ENCODE measurements at places on chromosomes 13 and 19.

DNA sequence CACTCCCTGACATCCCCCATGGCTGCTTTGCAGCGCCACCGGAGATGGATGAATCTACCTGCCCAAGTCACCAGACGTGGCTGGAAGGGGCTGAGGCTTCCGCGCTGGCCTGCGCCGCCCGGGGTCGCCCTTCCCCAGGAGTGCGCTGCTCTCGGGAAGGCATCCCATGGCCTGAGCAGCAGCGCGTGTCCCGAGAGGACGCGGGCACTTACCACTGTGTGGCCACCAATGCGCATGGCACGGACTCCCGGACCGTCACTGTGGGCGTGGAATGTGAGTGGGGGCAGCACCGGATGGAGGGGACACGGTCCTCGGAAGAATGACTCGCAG, 4.6 kb downstream of the ICAM5 start:
- DNase-seq, result no peak

- DNase-seq, result no peak
These were observed 28.7 kb upstream of the MEDAG start for GRCh38 chr13:30877335-30877734.

GRCh38 chr13:76853921-76854608, 32.1 kb downstream of the KCTD12 start:
- DNase-seq, result no peak

DNA sequence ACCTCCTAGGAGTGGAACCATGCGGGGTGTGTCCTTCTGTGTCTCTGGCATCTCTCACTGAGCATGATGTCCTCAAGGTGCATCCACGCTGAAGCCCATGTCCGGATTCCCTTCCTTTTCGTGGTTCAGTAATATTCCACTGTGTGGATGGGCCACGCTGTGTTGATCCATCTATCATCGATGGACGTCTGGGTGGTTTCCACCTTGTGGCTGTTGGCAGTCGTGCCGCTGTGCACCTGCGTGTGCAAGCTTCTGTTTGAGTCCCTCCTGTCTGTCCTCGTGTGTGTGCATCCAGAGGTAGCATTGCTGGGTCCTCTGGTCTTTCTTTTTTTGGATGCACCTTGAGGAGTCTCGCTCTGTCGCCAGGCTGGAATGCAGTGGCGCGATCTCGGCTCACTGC, 11.2 kb upstream of the GNA15 start:
- DNase-seq, result no peak

DNA sequence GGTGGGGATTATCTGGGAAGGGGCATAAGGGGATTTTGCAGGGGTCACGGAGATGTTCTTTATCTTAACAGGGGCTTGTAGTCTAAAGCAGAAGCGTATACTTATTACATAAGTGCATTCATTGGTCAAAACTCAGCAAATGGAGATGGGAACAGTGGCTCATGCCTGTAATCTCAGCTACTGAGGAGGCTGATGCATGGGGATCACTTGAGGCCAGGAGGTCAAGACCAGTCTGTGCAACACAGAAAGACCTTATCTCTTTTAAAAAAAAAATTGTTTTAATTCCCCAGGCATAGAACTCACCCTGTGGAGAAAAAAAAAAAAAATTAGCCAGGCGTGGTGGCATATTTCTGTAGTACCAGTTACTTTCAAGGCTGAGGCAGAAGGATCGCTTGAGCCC, 18.9 kb downstream of the FAM187B start:
- no peak for DNase-seq

GRCh38 chr19:38736413-38737280, 7.6 kb downstream of the CAPN12 start:
- peak; percentile 49 for DNase-seq

DNA sequence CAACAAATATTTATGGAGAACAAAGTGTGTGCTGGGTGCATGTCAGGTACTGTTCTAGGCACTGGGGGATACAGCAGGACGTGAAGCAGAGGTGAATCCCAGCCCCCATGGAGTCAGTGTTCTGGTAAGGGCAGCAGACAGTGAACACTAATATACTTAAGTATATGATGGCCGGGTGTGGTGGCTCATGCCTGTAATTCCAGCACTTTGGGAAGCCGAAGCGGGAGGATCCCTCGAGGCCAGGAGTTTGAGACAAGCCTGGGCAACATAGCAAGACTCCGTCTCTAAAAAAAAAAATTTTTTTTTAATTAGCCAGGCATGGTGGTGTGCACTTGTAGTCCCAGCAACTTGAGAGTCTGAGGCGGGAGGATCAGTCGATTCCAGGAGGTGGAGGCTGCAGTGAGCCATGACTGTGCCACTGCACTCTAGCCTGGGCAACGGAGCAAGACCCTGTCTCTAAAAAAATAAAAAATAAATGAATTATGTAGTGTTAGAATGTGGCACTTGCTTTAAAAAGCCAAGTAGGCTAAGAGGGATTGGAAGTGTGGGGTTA, 22.6 kb downstream of the CHST8 start:
- DNase-seq, result no peak

GRCh38 chr13:21696865-21697448, 26.1 kb downstream of the FGF9 start:
- no peak for DNase-seq

DNA sequence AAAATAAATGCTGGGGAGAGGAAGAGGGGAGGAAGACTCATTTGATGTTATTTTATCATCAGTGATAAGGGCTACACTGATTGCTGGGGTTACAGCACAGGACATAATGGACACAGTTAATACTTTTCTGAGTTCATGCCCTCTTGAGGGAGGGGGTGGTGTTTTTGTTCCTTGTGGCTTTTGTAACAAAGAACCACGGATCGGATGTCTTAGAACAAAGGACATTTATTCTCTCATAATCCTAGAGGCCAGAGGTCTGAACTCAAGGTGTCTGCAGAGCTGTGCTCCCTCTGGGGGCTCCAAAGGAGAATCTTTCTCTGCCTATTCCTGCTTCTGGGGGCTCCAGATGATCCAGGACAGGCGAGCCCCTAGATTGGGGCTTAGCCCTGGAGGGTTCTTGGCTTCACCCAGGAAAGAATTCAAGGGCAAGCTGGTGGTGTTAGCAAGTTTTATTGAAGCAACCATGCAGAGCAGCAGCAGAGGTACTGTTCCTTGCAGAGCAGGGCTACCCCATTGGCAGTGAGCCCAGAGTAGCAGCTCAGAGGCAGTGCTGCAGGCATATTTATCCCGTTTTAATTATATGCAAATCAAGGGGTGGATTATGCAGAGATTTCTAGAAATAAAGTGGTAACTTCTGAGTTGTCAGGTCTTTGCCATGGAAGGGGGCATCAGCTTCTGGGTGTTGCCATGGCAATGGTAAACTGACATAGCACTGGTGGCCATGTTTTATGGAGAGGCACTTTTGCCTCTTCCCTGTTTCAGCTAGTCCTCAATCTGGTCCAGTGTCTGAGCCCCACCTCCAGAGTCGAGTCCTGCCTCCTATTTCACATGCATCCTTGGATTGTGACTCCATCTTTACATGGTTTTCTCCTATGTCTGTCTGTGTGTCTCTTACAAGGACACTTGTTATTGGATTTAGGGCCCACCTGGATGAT, 18.0 kb downstream of the VAV1 start:
- DNase-seq, result no peak

GRCh38 chr19:41299755-41300089, 10.2 kb upstream of the CCDC97 start:
- peak; percentile 38 for DNase-seq

- no peak for DNase-seq
These were observed 63.9 kb upstream of the ARHGEF7 start for GRCh38 chr13:111051041-111051725.

DNA sequence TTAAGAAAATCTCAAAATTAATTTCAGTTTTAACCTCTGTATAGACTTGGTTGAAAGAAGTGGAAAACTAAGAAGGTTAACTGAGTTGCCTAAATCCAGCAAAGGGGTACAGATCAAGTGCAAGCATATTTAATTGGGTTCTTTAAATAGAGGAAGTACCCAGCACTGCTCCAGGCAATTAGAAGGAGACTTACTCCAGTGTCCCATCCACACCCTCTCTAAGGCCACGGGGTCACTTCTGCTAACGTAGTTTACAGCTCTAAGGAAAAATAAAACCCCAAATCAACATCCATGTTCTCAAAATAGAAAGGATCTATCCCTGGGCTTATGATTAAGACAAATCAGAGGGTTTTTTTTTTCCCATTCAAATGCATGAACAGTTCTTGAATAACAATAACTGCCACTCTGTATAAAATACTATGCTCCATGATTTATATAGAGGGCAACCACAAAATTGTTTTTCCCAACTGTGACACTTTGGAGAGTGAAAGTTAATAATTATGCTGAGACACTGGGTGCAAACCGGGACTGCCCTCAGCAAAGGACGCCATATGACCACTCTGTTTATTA, 4.6 kb downstream of the FRY start:
- no peak for DNase-seq

- no peak for DNase-seq
These were observed 15.2 kb downstream of the SIGLEC7 start for GRCh38 chr19:51157265-51157664.

Data from eye (tissue), 1 donor.